ENCODE measurements at places on chromosomes 13 and 19.

DNA sequence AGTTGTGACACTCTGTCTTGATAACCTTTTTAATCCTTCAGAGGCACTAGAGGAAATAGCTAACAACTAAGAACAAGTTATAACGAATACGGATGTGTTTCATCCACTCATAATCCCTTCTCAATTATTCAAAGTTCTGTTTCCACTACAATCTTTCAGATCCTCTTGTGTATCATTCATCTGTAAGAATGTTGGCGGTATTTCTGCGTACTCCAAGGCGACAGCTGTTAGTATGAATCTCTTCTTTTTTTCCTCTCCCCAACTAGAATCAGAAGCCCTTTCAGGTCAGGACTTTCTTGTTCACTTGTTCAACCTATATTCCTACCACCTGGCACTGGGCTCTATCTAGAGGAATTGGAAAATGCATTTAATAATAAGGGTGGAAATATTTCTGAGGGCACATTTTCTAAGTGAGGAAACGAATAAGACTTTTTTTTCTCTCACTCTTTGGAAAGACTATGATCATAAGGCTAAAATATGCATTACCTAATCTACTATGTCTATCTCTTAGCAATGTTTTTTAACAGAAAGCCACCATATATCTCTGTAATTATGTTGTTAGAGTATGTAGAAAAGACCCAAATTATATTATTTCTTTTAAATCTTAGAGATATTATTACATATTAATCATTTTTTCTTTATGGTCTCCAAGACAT lies 492.9 kb downstream of the PCDH20 start:
- DNase-seq, result no peak

DNA sequence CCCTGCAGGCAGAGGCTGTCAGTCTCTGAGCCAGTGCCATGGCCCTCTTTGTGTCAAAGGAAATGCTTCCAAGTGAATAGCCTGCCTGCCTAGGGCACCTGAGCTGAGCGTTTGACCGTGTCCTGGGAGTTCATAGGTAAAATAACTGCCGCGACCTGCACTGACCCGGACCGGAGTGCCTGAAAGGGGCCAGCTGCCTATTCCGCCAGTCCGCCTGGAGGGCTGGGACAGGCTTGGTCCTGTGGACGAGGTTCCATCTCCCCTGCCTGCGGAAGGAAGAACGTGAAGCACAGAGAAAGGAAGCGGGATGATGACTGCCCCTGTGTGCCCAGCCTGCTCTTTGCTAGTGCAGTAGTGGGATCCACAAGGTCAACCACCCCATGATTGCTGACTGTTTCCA lies 17.5 kb upstream of the ZNF492 start:
- no peak for DNase-seq

GRCh38 chr13:77300176-77301037 lies 26.5 kb downstream of the MYCBP2 start:
- no peak for DNase-seq

GRCh38 chr13:29676535-29676934 lies 81.0 kb upstream of the SLC7A1 start:
- DNase-seq, result no peak

GRCh38 chr19:49136771-49137171 lies 17.4 kb downstream of the PPFIA3 start:
- no peak for DNase-seq

DNA sequence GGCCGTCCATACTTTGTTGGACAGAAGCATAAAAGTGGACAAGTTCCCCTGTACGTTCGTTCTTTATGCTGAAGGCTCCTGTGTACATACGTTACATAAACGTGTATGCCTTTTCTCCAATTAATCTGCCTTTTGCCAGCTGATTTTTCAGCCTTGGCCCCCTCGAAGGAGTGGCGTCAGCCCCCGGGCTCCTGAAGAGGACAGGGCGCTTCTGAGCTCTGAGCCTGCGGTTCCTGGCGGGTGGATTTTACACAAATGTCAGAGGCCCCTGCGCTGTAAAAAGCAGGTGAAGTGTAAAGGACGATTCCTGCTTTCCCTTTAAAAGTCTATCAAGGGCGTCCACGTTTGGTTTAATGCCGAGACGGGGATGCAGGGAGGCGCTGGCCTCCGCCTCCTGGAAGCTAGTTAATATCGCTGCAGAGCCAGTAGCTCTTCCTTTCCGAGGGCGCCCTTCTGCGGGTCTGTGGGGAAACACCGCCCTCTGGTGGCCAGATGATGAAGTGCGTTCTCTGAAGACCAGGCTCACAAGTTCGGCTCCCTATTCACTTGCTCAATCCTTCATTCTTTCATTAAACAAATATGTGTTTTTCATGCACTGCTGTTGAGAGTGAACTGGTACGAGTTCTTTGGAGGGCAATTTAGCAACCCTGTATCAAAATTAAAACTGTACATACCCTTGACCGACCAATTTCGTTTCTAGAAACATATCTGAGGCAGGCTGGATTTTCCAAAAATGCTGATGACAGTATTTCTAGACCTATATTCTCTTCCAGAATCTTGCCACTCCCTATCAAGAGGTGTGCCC lies 62.0 kb downstream of the GPR12 start:
- peak; percentile 85 for DNase-seq

GRCh38 chr19:8332976-8333766 lies 9.9 kb downstream of the KANK3 start:
- DNase-seq, result no peak

DNA sequence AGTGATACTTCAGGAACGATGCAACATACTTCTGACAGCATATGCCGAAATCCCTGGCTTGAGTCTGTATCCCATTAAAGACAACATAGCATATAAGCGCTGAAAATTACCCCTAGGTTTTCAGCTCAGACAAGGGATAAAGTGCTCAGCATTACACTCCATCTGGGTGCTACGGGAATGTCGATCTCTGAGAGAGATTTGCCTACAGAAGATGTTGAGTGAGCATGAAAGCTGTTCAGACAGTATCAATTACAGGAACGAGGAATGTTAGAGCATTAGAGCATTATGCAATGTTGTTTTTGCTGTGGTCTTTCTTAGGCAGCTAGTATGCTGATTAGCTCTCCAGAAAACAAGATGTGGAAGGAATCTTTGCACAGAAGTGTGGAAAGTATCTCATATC lies 484.5 kb downstream of the LIG4 start:
- no peak for DNase-seq

DNA sequence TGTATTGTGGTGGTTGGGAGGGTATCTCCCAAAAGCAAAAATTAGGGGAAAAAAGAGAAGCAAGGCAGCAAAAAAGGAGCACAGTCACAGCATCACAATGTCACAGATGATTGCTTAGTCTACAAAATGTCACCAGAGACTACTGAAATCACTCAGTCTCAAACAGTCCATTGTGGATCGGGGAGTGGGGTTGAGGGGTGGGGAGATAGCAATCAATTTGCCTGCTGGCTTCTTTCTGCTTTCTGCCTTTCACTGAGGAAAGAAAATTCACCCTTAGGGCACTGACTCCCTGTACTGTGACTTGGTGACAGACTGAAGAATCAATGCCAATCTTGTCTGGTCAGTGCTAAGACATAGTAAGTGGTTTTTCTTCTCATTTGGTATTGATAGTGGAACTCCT lies 2127.1 kb upstream of the PCDH20 start:
- no peak for DNase-seq

GRCh38 chr13:19680751-19681150 lies 47.3 kb downstream of the MPHOSPH8 start:
- DNase-seq, result no peak

- DNase-seq, result no peak
These were observed 62.7 kb upstream of the PCDH17 start for GRCh38 chr13:57568865-57569264.

- no peak for DNase-seq
These were observed 10.8 kb downstream of the FFAR2 start for GRCh38 chr19:35458731-35459391.

- DNase-seq, result no peak
These were observed 236.6 kb upstream of the MAB21L1 start for GRCh38 chr13:35712907-35713761.

GRCh38 chr13:26476111-26476781 lies 81.2 kb upstream of the WASF3 start:
- DNase-seq, result no peak

DNA sequence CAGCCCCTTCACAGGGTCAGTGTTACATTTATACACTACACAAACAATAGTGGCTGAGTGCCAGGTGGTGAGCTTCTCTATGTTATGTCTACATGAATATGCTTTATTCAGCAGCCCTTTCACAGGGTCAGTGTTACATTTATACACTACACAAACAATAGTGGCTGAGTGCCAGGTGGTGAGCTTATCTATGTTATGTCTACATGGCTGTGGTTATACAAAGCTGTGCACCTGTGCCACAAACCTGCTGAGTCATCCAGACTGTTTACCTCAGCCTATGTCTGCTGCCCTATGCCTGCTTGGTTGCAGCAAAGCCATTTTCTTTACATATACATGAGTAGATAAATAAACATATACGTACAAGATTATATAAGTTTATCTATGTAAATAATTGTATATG lies 76.5 kb downstream of the ZNF726 start:
- DNase-seq, result no peak

DNA sequence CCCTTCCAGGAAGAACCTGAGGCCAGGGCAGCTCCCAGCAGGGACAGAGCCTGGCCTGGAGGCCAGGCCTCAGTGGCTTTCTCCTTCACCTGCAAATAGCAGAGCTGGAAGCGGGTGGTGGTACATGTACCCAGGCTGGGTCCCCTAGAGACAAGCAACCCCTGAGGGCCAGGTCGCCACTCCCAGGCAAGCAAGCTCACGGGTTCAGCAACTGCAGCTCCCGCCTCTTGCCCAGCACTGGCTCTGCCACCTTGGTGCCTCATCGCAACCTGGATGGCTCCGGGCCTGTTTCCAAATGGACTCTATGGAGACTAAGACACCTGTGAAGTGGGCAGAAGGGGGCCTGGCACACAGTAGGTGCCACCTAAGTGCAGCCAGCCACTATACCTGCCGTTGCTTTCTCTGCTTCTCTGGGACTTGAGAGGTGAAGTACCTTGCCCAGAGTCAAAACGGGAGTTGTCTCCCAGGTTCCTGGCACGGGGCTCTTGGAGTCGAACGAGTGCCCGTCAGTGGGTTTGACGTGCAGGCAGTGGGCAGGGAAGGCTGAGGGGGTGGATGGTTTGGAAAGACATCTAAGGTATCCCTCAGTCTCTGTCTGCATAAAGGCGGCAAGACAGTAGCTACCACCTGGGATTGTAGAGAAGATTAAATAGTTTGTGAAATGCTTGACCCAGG lies 2.4 kb upstream of the PLPP2 start:
- DNase-seq, result no peak

DNA sequence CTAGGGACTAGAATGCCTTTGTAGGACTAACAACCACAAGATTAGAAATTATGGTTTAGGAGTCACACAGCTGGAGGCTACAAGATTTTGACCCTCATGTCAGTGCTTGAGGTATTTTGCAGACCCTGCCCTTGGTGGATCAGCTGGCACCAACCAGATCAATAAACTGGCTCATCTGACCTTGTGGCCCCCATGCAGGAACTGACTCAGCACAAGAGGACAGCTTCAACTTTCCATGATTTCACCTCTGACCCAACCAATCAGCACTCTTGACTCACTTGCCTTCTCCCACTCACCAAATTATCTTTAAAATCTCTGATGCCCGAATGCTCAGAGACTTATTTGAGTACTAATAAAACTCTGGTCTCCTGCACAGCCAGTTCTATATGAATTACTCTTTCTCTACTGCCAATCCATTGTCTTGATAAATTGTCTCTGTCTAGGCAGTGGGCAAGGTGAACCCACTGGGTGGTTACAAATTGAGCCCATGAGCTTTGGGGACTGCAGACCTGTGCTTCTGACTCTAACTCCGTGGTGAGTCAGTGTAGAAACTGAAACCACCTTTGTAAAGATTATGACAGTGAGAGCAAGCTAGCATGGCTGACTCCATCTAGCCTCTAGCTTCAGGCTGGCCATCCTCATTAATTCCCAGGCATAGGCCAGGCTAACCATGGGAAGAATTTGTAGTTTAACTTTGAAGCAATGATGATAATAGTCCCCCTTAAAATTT lies 33.9 kb upstream of the CEACAM8 start:
- no peak for DNase-seq

- no peak for DNase-seq
These were observed 77.3 kb downstream of the ZNF486 start for GRCh38 chr19:20244356-20244755.

- DNase-seq, result no peak
These were observed 13.8 kb downstream of the YJU2 start for GRCh38 chr19:4260613-4261191.

DNA sequence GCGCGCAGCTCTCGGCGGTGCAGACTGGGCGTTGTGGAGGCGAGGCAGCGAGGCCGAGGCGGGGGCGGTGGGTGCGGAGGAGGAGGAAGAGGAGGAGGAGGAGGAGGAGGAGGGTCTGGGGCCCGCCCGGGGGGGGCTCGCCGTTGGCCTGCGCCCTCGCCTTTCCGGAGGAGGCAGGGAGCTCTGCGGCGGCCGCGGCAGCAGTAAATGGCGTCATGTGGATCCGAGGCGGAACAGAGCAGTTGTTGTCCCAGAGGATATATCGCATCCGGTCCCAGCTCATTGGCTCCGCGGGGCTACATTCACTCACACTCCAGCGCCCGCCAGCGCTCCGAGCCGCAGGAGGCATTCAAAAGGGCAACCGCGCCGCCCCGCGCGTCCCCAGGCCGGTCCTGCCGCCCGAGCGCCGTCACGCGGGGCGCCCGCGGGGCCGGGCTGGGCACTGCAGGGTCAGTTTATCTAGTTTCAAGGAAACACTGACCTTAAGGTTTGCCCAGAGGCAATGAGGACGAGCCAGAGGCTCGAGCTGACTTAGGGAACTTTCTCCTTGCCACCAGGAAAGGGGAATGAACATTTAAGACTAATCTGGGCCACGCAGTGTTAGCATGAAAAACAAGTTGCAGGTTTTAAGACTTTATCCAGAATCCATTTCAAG lies at the start of gene SPRY2:
Gene SPRY2 (minus strand): TSS at position 26 of the 655 bp plus-strand sequence. CDS start 3,421 bp downstream, outside the sequence.
- peak; percentile 92 for DNase-seq

GRCh38 chr13:39496506-39496905 lies 106.5 kb downstream of the LHFPL6 start:
- DNase-seq, result no peak

GRCh38 chr19:39347332-39348164 lies 5.3 kb downstream of the SAMD4B start:
- no peak for DNase-seq

DNA sequence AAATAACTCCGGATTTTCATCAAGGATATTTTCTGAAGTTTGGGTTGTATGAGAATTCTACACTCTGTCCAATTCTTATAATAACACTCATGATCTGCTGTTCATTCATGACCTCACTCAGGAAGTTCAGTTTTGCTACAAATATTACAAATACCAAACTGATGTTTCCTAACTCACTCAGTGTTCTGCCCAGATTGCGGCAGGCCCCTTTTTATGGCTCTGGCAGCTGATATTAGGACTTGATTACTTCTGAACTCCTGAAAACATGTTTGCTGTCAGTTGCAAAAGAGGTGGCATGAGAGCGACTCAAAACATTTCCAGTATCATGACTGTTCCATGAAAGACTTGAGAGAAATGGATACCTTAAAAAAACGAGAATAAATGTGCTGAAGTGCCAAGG lies 188.0 kb downstream of the RGCC start:
- no peak for DNase-seq

Data from substantia nigra (tissue), 51 donors.